Gastrocnemius medialis (tissue), 4 donors: ENCODE measurements at places on chromosomes 3 and 15. TPM values are rescaled to one million over a fixed set of nuclear protein-coding genes. Genes with fewer than 3 reads are reported as not detected.
A peak's percentile ranks its signal among the peaks of the same experiment; 100 is the strongest.

NCKIPSD gene
- 13.2 TPM for total RNA-seq

MYH15 gene
- total RNA-seq, result 0.13 TPM

STAC gene
- total RNA-seq, result 0.87 TPM

ILDR1 gene
- not detected for total RNA-seq

SLC27A2 gene
- total RNA-seq, result not detected

SNX22 gene
- total RNA-seq, result 0.87 TPM

ALPK3 gene
- total RNA-seq, result 406 TPM

DNA sequence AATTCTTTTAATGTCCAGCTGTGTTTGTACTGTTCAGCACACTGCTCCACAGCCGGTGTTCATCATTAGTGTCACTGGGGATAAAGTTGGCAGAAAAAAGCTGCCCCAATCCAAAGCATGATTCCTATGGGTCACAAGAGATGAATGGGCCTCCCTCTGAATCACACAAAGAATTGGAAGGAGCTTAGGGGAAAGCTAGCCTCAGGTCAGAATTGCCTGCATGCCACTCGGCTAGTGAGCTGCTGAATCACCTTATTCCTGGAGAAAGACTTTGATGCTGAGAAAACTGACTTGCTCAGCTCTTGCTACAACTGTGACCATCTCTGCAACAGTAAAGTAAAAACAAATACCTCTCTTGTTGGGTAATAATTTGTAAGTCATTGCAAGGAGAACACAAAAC lies 3.5 kb downstream of the CCK start:
- no peak for DNase-seq

GRCh38 chr3:132972333-132972732 lies 65.9 kb upstream of the TMEM108 start:
- no peak for DNase-seq

- DNase-seq, result no peak
Measured at GRCh38 chr3:11302444-11302843, 30.2 kb downstream of the ATG7 start.

DNA sequence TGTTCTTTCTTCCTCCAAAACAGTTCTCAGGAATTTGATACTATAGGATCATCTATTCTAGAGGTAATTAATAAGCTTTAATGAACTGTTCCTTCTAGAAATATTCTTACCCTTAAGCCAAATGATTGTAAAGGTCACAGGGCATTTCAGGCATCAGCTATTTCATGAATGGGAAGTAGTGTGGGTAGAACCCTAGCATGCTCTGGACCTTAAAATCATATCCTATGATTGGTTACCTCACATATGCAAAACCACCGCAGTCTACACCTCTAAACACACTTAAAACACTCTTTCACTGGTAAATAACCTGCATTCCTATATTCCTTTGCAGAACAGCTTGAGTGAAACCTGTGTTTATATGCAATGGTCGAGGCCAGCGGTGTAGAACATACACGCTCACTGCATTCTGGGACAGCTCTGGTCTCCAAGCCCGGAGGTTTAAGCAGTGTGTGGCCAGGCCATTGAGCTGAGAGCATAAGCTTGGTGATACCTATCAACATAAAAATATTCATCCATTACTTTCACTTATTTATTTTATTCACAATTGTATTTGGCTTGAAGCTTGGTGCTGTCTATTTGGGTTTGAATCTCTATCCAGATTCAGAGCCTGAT lies 87.7 kb upstream of the RASGRP1 start:
- DNase-seq, result no peak

DNA sequence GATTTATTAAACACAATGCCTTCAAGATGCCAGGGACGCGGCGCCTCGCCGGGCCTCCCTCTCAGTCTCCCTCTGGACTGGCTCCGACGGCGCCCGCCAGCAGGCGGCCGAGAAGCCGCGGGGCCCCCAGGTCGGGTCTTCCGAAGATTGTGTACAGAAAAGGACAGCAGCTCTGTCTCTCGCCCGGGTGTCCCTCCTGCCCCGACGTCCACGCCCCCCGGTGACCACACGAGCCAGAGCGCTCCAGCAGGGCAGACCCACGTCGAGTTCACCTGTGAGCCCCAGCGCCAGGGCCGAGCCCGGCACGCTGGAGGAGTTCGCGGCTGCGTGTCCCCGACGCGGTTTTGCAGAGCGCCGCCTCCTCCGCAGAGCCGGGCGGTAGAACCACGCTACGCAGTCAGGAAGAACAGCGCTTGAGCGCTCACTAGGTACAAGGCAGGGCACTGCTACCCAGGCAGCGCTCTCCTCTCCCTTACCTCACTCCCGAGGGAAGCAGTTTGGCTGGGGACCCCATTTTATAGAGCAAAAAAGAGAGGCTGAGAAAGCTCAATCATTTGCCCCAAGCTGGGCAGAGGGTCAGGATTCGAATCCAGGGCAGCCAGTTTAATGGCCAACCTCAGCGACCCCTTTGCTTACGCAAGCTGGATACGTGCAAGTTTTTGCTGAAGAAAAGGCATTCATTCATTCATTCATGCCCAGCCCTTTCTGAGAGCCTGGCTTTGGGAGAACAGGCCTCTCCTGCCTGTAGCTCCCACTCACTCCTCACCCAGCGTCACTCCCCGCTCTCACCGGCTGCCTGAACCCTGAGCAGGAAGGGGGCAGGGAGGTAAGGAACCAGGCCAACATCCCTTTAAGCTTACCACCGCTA lies 3.0 kb upstream of the TLE3 start:
- DNase-seq, result no peak

DNA sequence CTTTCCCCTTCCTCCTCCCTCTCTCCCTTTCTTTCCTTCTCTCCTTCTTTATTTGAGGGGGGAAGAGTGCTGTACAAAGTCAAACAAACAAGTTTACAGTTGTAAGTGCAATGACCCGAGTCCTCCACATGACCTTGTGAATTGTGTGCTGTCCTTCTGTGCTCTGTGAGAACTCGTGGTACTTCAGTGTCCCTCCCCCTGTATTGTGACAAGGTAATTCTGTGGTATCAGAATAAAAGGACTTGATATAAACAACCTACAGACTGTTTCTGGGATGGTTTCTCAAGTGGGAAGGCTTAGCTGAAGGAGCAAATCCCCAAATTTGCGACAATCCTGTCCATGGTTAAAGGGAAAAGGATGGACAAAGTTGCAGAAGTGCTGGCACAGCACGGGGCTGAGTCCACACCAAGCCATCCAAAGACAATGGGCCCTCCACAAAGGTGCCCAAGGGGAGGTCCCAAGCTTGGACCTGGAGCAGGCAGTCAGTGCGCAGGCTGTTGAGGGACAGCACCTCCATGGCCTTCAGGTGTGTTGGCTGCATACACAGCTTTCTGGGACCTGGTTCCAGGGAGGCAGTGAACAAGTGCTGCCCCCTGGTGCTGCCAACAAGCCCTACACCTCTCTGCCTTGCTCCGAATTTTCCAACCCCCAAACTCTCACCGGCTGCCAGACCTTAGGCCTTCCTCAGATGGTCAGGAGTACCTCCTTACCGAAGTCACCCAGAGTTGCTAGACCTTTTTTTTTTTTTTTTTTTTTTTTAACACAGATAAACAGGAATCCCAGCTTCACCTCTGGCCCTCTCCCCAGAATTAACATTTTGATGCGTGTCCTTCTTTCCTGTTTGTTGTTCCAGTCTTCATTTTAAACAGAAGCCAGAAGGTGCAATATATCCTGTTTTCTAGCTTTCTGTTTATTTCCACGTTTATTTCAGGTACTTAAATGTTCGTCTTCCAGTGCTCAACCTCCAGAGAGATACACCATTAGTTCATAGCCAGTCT lies 2.6 kb upstream of the APEH start:
- peak; percentile 35 for DNase-seq

DNA sequence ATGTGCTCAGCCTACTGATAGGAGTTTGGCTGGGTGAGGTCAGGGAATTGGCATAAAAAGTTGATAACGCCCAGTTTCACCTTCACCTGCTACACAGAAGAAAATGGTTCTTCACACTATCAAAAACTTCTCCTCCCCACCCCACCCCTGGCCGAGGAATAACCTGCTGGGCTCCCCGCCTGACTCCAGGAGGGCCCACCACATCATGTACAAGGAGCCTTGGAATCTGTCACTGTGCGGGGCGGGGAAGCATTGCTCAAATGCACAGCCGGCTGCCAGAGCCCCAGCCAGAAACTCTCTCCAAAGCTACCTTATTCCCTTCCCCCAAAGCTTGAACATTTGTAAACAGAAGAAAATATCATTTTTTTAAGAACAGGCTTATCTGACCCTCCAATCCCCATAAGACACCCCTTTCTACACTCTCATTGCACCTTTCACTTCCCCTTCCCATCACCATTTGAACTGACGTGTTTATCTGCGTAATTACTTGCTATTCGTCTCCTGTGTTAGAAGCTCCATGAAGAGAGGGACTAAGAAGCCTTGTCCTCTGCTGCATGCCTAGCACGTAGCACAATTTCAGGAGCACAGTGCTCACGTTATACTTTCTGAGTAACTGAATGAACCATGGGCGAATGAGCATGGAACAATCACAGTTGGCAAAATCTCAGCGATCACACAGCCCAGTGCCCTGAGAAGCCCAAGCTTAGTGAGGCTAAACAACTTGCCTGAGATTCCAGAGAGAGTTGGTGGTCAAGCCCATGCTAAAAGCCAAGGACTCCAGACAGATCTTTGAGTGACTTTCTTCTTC lies 82.9 kb downstream of the HES1 start:
- no peak for DNase-seq

DNA sequence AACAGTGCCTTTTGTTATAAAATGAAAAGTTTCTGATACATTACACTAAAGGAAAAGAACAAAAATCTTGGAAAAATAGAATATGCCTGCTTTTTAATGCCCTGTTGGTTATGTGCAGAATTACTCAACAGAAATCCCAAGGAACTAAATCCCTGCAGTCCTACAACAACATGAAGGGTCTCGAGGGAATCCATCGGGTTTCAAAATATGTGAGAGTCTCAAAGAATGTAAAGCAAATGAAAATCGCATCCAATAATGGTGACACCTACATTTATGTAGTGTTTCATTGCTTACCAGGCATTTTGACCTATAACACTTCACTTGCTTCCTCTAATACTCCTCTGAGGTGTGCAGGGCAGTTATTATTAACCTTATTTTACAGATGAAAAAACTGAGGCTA lies 411.3 kb downstream of the FOXP1 start:
- no peak for DNase-seq

DNA sequence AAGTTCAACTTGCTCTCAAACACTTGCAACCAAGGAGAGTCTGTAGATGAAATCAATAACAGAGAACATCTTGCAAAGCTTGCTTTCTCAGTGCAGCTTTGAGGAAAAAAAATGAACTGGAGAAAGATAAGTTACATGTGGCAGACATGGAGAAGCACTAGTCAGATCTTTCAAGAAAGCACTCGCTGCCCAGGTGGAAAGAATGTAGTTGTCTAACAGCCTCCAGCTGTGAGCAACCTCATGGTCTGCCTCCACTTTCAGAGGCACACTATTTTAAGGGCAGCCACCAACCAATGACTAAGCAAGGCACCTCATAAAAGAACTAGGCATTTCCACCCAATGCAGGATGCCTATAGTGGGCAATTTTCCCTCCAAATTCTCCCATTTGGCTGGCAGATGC lies 125.4 kb upstream of the CPNE4 start:
- DNase-seq, result no peak

- DNase-seq, result no peak
Measured at GRCh38 chr3:197746209-197746608, 3.5 kb upstream of the FYTTD1 start.

DNA sequence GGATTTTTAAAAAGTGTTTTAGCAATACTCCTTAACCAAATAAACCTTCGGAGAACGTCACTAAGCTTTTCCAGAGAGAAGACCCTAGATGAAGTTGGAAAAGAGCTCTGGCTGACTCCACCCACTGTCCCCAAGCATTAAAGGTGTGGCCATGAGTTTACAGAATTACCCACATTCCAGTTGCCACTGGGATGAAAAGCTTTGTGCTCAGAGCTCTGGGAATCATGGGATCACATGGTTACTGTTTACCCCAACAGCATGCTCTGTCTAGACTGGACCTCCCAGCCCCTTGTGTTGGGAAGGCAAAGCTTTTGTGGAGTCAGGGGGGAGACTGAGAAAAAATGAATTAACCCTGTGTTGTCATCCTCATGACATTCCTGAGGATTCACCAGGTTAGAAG lies 55.3 kb downstream of the CCK start:
- DNase-seq, result no peak

DNA sequence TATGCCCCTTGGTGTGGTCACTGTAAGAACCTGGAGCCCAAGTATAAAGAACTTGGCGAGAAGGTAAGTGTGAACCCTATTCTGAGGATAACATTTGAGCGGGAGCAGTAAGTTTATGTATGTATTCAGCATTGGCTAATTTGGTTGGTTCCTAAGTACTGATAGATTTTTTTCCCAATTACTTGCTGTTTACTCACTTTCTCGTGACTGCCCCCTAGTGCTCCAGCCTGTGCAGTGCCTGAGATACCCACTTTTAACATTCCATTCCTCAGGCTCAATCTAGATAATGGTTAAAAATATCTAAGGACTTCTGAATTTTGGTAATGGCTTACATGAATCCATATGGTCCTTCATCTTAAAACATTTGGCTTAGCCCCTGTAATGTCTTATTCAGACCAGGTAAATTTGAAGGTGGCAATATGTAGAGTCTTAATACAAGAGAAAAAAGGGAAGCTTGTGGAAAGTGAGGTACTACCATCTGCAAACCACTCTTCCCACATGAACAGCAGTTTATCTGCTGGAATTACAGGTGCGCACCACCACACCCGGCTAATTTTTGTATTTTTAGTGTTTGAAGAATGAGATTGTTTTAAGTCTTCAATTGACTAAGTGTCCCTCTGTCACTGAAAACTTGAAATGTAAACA lies 7.1 kb downstream of the ELL3 start:
- DNase-seq, result no peak
